ENCODE measurements at places on chromosomes 5 and 9.

GRCh38 chr5:142886956-142887355 is 116.8 kb downstream of the ARHGAP26 start:
- no peak for DNase-seq

GRCh38 chr5:88610586-88610985 is 272.4 kb downstream of the MEF2C start:
- DNase-seq = no peak

DNA sequence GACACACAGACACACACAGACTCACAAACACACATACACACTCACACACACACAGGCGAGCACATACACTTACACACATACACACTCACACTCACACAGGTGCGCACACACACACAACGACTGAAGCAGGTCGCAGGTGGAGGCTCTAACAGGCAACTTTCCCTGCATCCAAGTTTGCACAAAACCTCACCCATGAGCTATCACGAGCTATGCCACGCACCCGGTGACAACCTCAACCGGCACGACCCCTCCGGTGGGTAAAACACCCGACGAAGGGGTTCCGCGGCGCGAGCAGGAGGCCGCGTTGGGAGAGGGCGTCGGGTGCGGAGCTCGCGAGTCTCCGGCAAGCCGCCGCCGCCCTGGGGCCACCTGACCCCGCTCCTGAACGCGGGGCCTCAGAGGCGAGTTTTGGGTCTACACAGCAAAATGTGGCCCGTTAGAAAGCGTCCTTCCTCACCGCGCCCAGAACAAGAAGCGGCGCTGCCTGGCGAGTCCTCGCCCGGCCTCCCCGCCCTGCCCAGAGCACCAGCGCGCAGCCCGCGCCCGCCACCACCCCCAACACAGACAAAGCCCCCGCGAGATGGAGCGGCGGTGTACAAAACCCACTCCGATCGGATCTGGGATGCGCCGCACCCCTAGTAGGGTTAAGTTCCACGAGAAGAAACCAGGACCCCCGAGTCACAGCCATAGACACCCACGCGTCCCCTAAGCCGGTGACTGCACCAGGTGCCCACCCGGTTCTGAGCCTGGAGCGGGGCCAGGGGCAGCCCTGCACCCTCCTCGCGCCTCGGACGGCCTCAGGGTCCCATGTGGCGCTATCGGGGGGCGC is 665 bp downstream of the SLC6A3 start:
- no peak for DNase-seq

GRCh38 chr9:36443581-36443980 is 43.5 kb upstream of the RNF38 start:
- DNase-seq = no peak

- peak; percentile 10 for DNase-seq
Measured at GRCh38 chr5:128279345-128279744, 195.8 kb downstream of the SLC12A2 start.

DNA sequence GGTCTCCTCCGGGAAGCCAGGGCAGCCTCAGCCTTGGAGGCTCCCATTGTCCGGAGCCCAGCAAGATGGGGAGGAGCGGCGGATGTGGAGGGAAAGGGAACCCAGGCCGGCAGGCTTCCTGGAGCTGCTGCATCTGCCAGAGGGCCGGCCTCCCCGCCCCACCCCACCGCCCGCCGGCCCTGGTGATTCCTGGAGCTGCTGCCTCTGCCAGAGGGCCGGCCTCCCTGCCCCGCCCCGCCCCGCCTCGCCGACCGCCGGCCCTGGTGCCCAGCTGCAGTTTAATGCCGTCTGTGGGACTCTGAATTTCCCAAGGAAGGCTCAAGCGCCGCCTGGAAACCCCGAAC is 31.6 kb downstream of the EXD3 start:
- DNase-seq = peak; percentile 94

DNA sequence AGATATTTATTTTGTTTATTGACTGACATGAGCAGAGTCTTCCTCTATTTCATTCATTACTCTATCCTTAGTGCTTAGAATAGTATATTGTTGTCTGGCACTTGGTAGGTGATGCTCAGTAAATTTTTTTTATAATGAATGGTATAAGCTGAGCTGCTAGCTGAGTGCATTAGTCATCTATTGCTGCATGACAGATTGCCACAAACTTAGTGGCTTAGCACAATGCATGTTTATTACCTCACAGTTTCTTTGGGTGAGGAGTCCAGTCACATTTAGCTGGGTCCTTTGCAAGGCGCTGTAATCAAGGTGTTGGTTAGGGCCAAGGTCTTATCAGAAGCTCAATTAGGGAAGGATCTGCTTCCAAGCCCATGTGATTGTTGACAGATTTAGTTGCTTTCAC is 23.1 kb downstream of the SMAD5 start:
- no peak for DNase-seq

- no peak for DNase-seq
Measured at GRCh38 chr5:154583671-154584177, 105.7 kb upstream of the HAND1 start.

- no peak for DNase-seq
Measured at GRCh38 chr5:43647789-43648188, 44.8 kb downstream of the NNT start.

DNA sequence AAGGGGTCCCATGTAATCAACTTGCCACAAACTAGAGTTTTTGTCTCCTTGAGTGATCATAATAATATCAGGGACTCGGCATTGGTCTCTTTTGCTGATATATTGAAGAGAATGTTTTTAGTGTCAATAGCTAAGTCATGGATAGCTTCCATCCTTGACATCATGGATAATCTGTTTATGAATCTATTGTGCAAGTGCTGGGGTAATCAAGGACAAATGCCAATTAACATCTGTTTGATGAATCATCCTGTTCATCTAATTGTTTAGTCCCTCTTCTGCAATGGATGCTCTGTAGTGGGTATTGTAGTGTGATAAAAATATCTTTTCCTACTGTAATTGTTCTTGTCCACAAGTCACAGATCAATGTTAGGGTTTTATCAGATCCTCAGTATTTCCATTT is 607.5 kb upstream of the SEMA6A start:
- DNase-seq = no peak

DNA sequence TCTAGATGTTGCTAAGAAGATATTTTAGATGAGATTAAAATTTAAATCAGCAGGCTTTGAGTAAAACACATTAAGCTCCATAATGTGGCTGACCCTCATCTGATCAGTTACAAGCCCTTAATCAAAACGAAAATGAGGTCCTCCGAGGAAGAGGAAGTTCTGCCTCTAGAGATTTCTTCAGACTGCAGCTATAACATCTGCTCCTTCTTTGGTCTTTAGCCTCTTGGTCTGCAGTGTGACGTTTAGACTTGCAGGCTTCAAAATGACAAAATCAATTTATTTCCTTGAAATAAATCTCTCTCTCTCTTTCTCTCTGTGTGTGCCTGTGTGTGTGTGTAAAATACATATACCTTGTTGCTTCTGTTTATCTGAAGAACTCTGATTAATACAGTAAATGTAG is 1429.8 kb upstream of the CDH9 start:
- no peak for DNase-seq

Measured in DMS53 (cell line).